ENCODE measurements at places on chromosomes 4 and X.

DNA sequence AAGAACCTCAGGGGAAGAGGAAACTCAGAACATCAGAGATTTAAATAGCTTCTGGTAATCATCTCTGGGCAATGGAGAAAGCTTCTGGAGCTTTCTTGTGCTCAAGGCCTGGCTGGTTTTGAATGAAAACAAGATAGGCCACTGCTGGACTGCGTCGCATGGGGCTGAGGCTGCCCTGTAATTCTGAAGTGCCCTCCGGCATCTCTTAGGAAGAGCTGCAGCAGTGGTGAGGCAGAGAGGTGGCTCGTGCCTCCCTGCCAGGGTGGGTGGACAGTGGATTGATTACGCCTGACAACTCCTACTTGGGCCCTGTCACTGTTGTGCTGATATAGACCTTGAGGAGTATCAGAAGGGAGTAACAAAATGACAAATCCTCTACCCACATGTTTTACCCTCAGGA, 279.7 kb downstream of the NR3C2 start:
- no peak for DNase-seq

DNA sequence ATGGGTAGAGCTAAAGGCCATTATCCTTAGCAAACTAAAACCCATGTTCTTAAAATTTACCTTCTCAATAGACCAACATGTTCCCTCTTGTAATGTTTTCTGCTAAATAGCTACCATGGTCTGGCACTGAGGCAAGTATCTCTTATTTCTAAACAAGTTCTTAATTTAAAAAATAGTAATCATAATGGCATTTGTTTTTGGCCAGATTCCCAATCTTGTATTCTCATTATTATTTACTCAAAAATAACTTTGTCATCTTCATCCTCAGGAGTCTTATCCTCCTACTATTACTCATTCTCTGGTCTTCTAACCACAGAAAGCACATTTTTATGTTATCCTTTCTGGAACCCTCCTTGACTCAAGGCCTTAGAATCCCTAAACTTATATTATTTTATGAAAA, 931.2 kb downstream of the CCSER1 start:
- DNase-seq: no peak

GRCh38 chr4:128571747-128572146, 237.8 kb upstream of the JADE1 start:
- peak; percentile 66 for DNase-seq

- no peak for DNase-seq
Measured at GRCh38 chrX:68651110-68651509, 3.6 kb downstream of the STARD8 start.

- DNase-seq: no peak
Measured at GRCh38 chr4:14719053-14719452, 283.2 kb upstream of the CPEB2 start.

GRCh38 chr4:2819244-2820215, 24.1 kb upstream of the ADD1 start:
- no peak for DNase-seq

DNA sequence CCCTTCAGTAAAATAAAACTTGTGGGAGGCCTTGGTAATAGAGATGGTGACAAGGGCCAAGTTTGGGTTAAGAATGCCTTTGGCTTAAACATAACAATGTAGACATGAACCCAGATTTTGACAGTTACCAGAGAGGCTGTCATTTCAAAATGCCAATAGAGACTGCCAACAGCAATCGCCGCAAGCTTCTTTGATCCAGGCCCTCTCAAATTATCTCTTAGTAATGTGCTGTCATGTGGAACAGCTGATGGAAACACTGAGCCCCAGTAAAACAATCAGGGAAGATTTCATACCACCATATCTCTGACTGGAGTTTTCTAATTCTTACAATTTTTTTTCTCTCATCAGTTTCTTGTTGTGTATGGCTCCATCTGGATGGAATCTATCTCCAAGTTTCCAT, 80.5 kb downstream of the ZNF330 start:
- DNase-seq: no peak

GRCh38 chr4:176753049-176753448, 39.7 kb downstream of the VEGFC start:
- peak; percentile 85 for DNase-seq

DNA sequence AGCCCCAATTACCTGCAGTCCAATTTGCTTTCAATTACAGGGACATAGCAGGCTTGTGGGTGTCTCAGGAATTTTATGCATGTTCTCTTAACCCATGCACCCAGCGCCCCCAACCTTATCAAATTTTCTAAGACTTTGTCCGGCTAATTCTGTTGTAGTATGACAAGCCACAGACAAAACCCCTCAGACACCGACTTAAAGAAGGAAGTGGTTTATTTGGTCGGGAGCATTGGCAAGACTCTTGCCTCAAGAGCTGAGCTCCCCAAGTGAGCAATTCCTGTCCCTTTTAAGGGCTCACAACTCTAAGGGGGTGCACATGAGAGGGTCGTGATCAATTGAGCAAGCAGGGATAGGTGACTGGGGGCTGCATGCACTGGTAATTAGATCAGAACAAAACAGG, 28.7 kb upstream of the IL9R start:
- DNase-seq: no peak

DNA sequence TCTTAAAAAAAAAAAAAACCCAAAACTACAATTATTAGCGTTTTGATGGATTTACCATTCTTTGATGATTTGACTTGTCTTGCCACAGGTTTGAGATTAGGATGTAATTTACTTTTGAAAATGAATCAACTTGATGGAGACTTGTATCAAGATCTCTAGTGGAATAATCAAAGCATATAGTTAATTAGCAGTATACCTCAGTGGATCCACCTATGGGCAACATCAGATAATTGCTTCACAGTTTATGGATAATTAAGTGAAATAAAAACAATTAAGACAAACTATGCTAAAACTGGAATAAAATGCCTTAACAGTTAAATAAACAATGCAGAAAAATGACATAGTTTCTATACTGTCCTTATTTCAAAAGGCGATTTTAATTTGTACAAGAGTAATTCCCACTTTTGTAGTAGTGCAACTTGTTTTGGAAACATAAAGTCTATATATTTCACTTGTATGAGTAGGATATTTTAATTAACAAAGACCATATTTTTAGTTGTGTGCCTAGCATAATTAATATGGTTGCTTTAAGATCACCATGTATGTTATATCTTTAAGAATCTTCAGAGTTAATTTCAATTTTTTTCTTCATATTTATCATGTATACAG, 4.2 kb downstream of the CPEB2 start:
- DNase-seq: no peak

- no peak for DNase-seq
Measured at GRCh38 chrX:17440836-17441235, 65.8 kb downstream of the NHS start.

- no peak for DNase-seq
Measured at GRCh38 chrX:116897526-116897925, 434.8 kb upstream of the CT83 start.

DNA sequence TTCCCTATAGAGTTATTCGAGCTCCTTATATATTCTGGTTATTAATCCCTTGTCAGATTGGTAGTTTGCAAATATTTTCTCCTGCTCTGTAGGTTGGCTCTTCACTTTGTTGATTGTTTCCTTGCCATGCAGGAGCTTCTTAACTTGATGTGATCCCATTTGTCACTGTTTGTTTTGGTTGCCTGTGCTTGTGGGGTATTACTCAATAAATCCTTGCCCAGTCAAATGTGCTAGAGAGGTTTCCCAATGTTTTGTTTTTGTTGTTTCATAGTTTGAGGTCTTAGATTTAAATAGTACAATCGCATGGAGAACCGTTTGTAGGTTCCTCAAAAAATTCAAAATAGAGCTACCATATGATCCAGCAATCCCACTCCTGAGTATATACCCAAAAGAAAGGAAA, 2.3 kb upstream of the SYTL5 start:
- no peak for DNase-seq

All from GM04504 (cell line).